GM23338 (cell line): ENCODE measurements at places on chromosomes 16 and 17. TPM values are rescaled to one million over a fixed set of nuclear protein-coding genes. Genes with fewer than 3 reads are reported as not detected.

The TBC1D26 gene
- 0.23 and 2.8 TPM in 2 replicates for total RNA-seq

The TBX2 gene
- total RNA-seq = not detected in 2 replicates

The KCNH6 gene
- total RNA-seq = 2.8 and 3.0 TPM in 2 replicates

The APOBR gene
- total RNA-seq = 0.07 TPM in 1 of 2 replicates, not detected in the other

The SLC25A11 gene
- total RNA-seq = 70.4 and 73.6 TPM in 2 replicates

The UBE2G1 gene
- 145 and 161 TPM in 2 replicates for total RNA-seq

- H3K36me3 ChIP-seq = no peaks in the 10 kb centered on the region
- peak; percentile 54 for DNase-seq
- H3K4me1 ChIP-seq = peaks cover 41% of the 10 kb centered on the region
- H3K4me3 ChIP-seq = peak overlapping the region; percentile 35; the same call in 1 of the 2 replicates
- no peaks in the 10 kb centered on the region for H3K27me3 ChIP-seq
Measured at GRCh38 chr17:74759941-74760340, 11.5 kb downstream of the NHERF1 start.

GRCh38 chr17:20133517-20133916, 124.4 kb downstream of the SPECC1 start:
- H3K27ac ChIP-seq = peak overlapping the region; percentile 7; the same call in 1 of the 2 replicates
- H3K36me3 ChIP-seq = peaks cover 9% of the 10 kb centered on the region; the same call in 1 of the 2 replicates
- H3K27me3 ChIP-seq = no peaks in the 10 kb centered on the region
- DNase-seq = peak; percentile 48

GRCh38 chr17:72343911-72344310, 223.1 kb downstream of the SOX9 start:
- no peak for DNase-seq
- H3K4me3 ChIP-seq = no peak overlapping the region
- H3K27me3 ChIP-seq = no peaks in the 10 kb centered on the region
- no peaks in the 10 kb centered on the region for H3K4me1 ChIP-seq
- no peaks in the 10 kb centered on the region for H3K36me3 ChIP-seq
- no peak overlapping the region for H3K27ac ChIP-seq

- no peaks in the 10 kb centered on the region for H3K27me3 ChIP-seq
- DNase-seq = no peak
- H3K27ac ChIP-seq = no peak overlapping the region
- no peak overlapping the region for H3K4me3 ChIP-seq
- no peaks in the 10 kb centered on the region for H3K4me1 ChIP-seq
- H3K36me3 ChIP-seq = no peaks in the 10 kb centered on the region
Measured at GRCh38 chr16:55585631-55586030, 19.1 kb downstream of the CAPNS2 start.

DNA sequence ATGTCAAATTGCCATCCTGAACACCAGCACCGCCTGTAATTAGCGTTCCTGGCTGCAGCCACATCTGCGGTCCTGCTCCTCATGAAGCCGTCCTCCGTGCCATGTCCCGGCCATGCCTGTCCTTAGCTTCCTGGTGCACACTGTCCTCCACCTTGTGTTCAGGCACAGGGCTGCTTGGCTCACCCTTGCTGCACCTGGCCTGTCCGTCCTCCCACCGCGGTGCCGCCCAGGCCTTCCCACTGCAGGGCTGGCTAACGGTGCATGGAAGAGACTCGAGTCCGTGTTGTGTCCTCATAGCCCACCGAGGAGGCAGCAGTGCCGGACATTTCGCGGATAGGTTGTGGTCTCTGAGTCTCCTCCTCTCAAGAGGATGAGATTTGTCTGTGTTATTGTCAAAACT, 20.4 kb downstream of the DUSP14 start:
- H3K4me3 ChIP-seq = no peak overlapping the region
- H3K27me3 ChIP-seq = no peaks in the 10 kb centered on the region
- peaks cover 5% of the 10 kb centered on the region; the same call in 1 of the 2 replicates for H3K4me1 ChIP-seq
- peaks cover 7% of the 10 kb centered on the region; the same call in 1 of the 2 replicates for H3K36me3 ChIP-seq
- H3K27ac ChIP-seq = no peak overlapping the region

DNA sequence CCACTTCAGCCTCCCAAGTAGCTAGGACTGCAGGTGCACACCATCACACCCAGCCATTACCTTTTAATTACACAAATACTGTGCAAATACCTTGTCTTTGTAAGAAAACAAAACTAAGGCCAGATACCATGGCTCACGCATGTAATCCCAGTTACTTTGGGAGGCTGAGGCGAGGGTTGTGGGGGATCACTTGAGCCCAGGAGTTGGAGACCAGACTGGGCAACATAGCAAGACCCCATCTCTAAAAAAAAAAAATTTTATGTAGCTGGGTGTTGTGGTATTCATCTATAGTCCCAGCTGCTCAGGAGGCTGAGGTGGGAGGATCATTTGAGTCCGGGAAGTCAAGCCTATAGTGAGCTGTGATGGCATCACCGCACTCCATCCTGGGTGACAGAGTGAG, 151.6 kb downstream of the CLEC16A start:
- H3K27ac ChIP-seq = no peak overlapping the region
- H3K4me1 ChIP-seq = no peaks in the 10 kb centered on the region

DNA sequence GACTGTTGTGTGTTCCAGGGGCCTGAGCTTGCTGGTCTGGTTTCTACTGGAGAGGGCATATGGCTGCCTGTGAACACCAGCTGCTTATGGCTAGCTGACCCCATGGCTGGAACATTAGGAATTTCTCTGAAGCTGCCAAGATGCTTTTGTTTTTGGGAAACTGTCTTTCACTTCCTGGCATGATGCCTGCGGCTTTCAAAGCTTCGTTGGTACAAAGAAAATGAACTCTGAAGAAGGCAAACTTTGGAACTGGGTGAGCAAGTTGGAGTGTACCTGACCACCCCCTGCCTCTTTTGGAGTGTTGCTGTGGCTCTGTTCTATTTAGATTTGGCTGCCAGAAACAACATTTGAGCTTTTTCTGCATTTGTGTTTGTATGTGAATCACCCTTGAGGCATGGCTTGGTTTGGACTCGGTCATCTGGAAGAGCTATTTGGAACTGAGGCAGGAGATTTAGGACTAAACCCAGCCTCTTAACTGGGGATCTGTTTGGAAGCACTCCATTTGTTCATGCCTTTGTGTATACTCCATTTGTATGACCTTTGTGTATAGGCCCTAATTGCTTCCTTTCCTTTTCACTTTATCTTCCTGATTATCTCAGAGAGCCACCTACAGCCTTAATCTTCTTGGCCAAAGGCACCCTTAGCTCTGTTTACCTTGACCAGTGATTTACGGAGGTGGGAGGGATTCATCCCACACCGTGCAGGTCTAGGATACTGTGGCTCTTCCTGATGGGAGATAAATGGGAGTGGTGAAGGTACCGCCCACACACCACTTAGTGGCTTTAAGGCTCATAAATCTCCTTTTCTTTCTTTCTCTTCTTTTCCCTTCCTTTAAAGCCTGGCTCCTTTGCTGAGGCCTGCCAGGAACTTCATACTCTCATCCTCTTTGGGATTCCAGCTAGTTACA, 7.3 kb upstream of the CPHXL start:
- no peak overlapping the region for H3K27ac ChIP-seq
- H3K4me1 ChIP-seq = no peaks in the 10 kb centered on the region
- H3K36me3 ChIP-seq = no peaks in the 10 kb centered on the region
- no peak for DNase-seq

DNA sequence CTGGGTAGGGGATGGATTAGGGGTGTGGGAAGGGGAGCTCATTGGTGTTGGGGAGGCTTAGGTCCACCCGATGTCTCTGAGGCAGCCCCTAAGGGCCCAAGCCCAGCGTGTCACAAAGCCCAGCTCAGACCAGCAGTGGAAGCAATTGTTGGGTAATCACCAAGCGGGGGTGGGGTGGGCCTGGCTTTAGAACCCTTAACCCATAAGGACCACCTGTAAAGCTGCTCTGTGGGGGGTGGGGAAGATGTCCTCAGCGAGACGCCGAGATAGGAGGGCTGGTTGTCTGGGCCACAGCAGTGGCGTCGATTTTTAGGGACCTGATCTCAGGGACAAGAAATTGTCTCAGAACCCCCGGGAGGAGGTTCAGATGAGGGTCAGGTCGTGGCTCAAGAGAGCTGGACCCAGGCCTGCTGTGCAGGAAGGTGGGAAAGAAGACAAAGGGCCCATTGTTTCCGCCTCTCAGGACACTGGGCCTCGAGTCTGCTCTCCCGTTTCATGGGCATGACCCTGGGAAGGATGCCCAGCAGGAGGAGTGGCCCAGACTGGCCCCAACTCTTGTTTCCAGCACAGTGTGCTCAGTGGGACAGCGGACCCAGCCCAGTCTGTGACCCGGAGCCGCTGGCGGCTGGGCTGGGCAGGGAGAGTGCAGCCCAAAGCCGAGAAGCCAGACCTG, 15.9 kb downstream of the ST6GALNAC2 start:
- peaks cover 11% of the 10 kb centered on the region; the same call in 1 of the 2 replicates for H3K36me3 ChIP-seq
- DNase-seq = peak; percentile 34
- H3K27me3 ChIP-seq = no peaks in the 10 kb centered on the region
- H3K4me1 ChIP-seq = peaks cover 31% of the 10 kb centered on the region
- no peak overlapping the region for H3K4me3 ChIP-seq

DNA sequence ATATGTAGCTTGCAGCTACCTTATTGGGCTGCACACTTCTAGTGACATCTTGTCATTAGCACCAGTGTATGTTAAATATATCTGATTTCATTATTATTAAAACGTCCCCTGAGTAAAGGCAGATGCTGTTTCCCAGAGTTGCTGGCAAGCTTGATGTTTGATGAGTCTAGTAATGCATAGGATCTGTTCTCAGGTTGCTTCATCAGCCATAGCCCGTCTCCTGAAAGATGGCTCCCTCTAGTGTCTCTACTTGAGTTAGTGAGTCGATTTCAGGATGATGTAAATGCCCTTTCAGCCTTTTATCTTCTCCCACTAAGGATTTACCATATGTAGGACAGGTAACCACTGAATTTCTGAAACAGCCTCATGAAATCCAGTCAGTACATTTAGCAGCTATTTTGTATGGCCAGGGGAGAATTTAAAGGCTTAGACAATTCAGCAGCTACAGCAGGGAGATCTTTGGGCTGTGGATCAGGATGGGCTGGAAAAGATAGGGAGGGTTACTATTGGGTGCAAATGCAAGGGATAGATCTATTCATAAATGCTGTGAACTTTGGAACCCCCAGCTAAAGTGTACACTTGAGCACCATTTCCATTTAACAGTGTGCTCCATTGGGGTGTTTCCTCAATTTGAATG, 376.3 kb downstream of the CNTNAP4 start:
- no peak overlapping the region for H3K4me3 ChIP-seq
- H3K27ac ChIP-seq = no peak overlapping the region
- peak; percentile 86 for DNase-seq
- no peaks in the 10 kb centered on the region for H3K4me1 ChIP-seq
- no peaks in the 10 kb centered on the region for H3K27me3 ChIP-seq

DNA sequence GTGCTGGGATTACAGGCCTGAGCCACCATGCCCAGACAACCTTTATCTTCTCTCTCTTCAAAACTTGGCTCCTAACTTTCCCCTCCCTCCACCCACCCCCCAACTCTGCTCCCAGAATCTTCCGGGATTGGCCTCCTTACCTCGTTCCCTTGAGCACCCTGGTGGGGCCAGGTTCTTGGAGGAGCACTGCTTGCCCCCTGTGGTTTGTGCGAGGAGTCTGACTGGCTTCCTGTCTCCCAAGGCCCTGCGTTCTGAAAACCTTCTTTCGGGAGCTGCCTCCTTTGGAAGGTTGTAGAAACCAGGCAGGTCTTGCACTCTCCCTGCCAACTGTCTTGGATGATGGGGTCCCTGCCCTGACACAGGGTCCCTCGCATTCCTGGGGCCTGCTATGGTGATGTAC, 19.8 kb downstream of the PLXDC1 start:
- no peak for DNase-seq
- H3K27ac ChIP-seq = no peak overlapping the region
- no peak overlapping the region for H3K4me3 ChIP-seq
- H3K36me3 ChIP-seq = no peaks in the 10 kb centered on the region
- no peaks in the 10 kb centered on the region for H3K27me3 ChIP-seq

- H3K4me1 ChIP-seq = no peaks in the 10 kb centered on the region
- H3K36me3 ChIP-seq = peaks cover 14% of the 10 kb centered on the region; the same call in 1 of the 2 replicates
- no peak for DNase-seq
- H3K27me3 ChIP-seq = no peaks in the 10 kb centered on the region
Measured at GRCh38 chr17:81849457-81849856, 10.9 kb downstream of the P4HB start.

GRCh38 chr17:61388561-61389356, 10.9 kb upstream of the TBX2 start:
- H3K36me3 ChIP-seq = no peaks in the 10 kb centered on the region
- H3K27me3 ChIP-seq = peaks cover 18% of the 10 kb centered on the region
- DNase-seq = no peak
- no peak overlapping the region for H3K27ac ChIP-seq
- H3K4me3 ChIP-seq = no peak overlapping the region
